ENCODE measurements at places on chromosomes 5 and 9.

- no peak for DNase-seq
These were observed 182.4 kb upstream of the OTULINL start for GRCh38 chr5:14399054-14399692.

DNA sequence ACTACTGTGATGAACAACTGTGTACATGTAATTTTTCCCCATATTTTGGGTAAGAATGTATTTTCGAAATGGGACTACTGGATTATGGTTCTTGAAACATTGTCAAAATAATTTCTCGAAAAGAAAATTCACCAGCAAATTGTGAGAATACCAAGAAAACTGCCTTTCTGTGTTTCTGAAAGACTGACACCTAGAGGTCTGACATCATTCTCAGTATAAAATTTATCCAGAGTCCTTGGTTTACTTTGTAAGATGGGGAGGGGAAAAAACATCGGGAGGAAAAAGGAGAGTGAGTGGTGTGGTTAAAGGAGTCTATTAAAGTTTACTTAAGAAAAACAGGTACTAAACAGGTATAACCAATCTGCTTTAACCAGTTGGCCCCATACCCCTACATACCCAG is 149.2 kb downstream of the CEP120 start:
- DNase-seq = no peak

DNA sequence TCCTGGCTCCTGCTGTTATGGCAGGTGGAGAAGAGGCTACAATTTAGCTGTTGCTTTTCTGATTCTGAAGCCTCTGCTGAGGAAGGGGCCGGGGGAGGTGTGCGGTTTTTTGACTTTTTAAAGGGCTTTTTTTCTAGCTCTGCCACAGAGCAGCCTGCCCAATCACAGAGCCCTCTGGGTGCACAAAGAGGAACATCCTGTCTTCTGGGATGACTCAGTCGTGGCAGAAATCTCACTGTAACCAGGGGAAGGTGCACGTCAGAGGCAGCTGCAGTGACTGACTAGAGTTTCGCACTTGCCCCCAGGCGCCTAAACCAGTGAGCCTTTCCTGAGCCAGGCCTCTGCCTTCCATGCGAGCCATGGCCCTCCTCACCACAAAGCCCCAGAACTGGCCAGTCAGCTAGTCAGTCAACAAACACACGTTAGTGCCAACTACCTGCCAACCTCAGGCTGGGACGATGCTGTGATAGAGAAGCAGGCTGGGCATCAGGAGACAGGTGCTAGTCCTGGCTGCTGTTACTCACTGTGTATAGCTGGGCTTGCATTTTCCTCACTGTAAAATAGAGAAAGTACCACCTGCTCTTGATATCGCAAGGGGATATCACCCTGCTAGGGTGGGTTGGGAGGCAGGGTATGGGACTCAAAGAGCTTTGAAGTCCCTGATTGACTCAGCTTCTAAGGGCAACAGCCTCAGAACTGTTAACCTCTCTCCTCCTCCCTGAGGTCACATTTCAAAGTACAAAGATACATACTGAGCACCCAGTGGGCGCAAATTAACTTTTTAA is 2.2 kb downstream of the AKNA start:
- DNase-seq = no peak

- no peak for DNase-seq
These were observed 9.3 kb downstream of the SLC28A3 start for GRCh38 chr9:84331119-84331809.

GRCh38 chr9:72779614-72780013 is 173.2 kb downstream of the ALDH1A1 start:
- no peak for DNase-seq

- no peak for DNase-seq
These were observed 42.8 kb upstream of the PITX1 start for GRCh38 chr5:135076801-135077200.

DNA sequence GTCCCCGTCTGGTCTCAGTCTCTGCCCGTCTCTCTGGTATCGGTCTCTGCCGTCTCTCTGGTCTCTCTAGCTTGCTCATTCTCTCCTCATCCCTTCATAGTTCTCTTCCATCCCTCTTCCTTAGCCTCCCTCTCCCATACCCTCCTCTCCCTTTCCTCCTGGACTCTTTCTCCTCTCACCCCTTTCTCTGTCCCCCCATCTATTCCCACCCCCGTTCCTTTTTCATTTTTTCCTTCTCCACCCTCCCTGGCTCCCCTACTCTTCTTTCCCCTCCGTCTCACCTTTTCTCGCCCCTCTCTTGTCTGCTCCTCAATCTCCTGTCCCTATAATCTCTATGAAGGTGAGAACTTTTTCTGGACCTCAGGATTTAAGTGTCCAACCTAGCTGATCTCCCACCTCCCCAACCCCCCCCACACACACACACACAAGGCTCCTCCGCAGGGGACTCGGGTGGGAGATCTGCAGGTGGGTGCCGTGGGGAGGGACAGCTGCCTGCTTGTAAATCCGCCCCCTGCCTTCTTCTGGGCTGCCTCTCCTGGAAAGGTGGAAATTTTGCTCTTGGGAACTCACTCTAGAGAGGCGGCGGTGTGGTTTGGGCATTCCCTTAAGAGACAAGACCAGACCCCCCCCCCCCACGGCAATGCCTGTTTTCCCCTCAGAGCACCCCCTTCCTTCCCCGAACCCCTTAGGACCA is 953 bp downstream of the UBE2QL1 start:
- no peak for DNase-seq

- no peak for DNase-seq
These were observed 1.7 kb downstream of the FBP2 start for GRCh38 chr9:94591876-94592275.

- DNase-seq = no peak
These were observed 278.0 kb downstream of the NTRK2 start for GRCh38 chr9:84947412-84947972.

DNA sequence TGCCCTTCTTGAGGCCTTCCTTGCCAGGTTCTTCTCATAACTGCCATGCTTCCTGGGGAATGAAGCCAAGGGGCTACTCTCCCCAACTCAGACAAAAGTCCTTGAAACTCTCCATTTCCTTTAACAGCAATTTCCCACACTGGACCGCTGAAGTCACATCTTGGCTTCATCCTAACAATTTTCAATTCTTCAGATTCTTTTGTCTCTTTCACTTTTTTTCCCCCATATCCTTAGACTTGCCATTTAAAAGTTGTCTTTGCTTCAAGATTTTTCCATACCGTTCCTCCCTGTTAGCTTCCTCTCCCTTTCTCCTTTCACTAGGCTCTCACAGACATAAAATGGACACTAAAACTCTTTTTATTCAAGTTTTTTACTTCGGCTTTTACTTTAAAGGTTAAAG is 93.1 kb upstream of the ITGA1 start:
- DNase-seq = no peak

- no peak for DNase-seq
These were observed 50.2 kb downstream of the TIMD4 start for GRCh38 chr5:156912869-156913268.

DNA sequence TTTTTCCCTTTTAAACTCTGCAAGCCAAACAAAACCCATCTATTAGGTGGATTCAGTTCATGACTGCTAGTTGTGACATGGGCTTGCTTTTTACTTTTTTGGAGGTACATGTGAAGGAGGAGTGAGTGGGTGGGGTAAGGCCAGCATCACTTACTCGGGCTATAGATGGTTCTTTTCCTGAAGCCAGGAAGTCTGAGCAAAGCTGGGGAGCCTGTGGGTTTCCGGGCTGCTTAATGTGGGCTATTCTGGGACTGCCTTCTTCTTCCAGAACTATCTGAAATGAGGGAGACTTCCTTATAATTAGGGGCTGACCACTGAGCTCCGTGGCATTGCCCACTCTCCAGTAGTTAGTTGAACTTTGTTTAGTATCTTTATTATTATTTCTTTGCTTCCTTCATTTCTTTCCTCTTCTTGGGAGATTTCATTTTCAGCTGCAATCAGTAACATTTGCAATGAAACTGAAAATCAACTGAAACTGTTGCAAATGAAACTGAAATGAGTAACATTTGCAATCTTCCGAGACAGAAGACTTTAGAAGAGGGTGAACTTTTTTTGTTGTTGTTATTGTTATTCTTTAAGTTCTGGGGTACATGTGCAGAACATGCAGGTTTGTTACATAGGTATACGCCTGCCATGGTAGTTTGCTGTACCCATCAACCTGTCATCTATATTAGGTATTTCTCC is 204.9 kb downstream of the LRRC70 start:
- DNase-seq = no peak

GRCh38 chr5:116739571-116739970 is 164.9 kb upstream of the SEMA6A start:
- no peak for DNase-seq

DNA sequence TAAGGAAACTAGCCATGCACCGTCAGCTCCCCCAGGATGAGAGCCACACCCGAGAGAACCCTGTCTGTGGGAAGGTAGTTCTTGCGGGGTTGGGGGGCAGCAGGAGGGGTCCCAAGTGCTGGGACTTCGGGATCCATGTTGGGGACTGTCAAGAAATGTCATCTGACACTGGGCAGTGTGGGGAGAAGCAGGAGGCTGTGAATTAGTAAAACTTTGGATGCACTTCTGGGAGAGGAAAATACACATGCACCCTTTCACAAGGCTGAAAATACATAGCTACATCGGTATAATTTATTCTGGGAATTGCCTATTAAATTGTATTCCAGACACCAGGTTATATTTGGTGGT is 109.6 kb upstream of the RPS23 start:
- no peak for DNase-seq

DNA sequence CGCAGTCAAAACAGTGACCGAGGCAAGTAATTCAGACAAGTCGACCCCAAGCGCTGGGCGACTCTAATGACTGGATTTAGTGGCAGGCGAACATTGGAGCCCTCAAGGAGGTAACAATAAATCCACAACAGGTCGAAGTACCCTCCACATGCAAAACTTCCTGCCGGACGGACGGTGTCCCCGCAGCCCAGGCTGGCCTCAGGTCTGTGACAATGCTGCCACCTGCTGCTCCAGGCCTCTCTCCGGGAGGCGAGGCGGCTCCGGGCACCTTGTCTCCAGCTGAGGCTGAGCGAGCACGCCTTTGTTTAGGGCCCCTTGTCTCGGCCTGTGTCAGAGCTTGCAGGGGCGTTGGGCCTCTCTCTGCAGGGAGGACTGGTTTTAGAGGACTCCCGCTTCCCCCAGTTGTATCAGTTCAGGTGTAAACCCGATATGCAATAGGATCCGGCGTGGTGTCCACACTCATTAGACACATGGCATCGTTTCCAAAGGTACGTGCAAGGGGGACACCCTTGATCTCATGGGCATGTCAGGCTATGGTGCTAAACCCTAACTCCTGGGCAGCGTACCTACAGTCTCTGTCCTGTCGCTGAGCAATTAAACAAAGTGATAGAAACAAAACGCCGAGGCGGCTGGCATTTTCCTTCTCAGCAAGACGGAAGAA is 628.0 kb upstream of the ADAMTS16 start:
- no peak for DNase-seq

DNA sequence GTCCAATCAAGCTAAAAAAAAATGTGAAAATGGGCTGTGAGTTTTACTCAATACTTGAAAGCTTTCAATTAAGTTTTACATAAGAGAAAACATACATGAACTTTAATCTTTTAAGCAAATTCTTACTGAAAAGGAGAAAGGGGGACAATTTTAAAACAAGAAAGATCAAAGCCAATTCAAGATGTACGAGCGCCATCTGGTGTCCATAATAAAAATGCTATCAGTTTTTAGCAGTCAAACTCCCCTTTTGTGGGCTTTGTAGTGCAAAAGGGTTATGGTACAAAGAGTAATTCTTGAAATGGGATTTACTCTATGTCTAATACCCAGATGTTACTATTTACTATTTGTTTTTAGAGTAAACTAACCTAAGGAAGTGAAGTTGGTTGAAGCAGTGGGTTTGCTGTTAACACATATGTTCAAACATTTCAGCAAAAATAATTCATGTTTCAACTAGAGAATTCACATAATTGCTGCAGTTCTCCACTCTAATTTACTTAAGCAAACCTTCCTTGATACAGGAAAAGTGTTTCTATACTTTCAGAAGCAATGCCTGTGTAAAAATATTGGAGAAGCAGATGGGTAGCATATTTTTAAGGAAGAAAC is 228.2 kb upstream of the TYRP1 start:
- peak; percentile 7 for DNase-seq

GRCh38 chr5:151139015-151139414 is 18.6 kb downstream of the ANXA6 start:
- DNase-seq = no peak

DNA sequence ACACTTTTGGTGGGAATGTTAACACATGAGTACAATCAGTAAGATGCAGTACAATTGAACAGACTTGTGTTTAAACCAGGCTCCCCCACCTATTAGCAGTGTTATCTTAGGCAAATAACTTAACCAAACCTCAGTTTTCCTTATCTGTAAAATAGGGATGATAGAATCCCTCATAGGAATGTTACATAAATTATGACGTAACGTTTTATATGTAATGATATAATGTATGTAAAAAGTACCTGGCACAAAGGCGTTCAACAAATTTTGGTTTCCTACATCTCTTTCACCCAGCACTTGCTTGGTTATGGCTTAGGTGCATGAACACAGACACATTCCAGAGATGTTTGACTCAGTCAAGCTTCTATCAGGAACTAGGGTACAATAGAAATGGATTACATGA is 26.7 kb upstream of the IL33 start:
- DNase-seq = no peak

DNA sequence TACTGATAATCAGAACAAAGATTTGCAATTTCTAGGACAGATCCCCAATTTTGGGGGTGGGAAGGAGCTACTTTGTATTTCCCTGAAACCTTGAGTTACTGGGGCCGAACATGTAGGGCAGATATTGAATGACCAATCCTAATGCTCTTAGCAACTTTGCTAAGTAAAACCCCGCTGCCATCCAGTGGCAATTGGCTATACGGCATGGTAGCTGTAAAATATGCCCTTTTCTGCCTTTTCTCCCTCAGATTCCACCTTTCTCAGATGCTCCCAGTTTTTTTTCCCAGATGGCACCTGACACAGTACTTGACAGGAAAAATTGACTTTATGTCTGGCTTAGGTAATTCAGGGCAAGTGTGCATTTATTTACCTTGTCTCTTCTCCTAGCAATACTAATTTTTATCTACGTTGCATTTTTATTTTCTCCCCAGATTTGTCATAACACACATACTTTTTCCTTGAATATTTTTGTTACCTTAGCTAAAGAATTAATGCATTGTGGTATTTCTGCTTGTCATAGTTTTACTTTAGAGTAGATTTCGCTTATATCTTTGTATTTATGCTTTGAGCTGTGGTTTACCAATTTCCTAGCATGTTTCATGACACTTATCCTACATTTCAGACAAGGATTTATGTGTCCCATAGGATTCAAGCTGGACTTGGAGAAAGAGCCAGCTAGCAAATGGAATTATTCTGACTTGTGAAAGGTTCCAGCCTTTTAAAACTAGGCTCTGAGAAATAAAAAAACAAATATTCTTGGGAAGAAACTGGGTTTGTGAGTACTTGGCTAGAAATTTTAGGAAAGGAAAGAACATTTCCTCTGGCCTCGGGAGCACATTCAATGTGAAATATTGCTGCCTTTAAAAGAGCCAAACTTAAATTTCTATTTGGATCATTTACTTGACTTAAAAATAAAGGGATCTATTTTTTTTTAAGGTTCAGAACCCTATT is 37.4 kb downstream of the PIK3R1 start:
- no peak for DNase-seq
